ENCODE measurements at places on chromosomes 3 and 15.
A peak's percentile ranks its signal among the peaks of the same experiment; 100 is the strongest.

DNA sequence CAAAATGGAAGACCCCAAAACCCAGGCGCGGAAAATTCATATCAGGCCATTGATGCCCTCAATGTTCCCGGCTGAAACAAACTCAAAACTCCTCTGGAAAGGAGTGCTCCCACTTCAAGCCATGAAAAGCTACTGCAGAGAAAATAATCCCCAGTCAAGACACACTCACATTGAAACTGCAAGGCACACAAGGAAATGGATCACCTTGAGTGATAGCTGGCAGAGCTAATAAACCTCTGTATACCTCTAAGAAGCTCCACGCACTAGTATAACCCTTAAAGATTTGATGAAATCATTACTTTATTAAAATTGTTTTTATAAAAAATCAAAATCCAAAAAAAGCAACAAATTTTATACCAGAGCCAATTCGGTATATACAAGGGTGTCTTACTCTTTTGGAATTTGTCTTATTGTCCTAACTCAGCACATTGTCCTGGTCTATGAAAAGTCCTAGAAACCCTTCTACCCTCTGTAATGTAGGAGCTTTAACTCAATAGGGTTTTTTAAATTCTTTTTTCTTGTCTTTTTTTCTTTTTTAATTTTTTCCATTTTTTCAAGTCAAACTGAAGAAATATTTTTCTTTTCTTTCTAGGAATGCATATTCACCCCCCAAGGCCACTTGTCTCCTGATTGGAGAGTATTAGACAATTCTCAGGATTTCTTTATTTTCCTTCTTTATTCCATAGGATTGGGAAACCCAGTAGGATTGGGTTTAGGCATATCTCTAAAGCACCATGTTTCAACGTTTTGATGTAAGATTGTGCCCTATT lies 8.5 kb downstream of the CCR5AS start:
- DNase-seq: no peak

DNA sequence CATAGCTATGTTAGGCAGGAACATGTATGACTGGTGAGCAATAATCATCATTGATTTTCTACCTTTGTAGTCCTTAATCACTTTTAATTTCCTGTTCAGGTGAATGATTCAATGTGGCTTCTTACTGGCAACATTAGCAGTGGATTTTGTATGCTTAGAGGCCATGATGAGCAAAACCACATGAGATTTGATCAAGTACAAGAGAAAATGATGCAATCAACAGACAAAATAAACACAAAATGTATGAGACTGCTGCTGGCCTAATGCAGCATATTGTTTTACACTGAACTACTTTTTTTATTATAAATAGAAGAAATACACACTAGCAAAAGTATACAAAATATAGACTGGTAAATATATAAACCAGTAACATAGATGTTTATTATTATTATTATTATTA lies 47.5 kb upstream of the SI start:
- DNase-seq: no peak

- DNase-seq: no peak
These were observed 5.3 kb downstream of the PLA2G4D start for GRCh38 chr15:42088801-42089640.

- DNase-seq: no peak
These were observed 124.5 kb downstream of the PEAK1 start for GRCh38 chr15:77295446-77295845.

GRCh38 chr15:99121207-99121606 lies 16.3 kb downstream of the SYNM start:
- DNase-seq: no peak

- DNase-seq: no peak
These were observed 44.0 kb downstream of the EIF4E3 start for GRCh38 chr3:71681224-71681668.

DNA sequence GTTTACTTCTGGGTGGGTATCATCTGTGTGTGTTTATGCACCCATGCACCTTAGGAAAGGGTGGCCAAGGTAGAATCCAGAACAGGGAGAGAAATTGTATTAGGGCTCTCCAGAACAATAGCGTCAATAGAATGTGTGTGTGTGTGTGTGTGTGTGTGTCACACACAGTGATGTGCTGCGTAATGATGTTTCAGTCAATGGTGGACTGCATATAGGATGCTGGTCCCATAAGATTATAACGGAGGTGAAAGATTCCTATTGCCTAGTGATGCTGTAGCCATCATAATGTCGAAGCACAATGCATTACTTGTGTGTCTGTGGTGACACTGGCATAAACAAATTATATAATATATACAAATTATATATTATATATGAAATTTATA lies 69.3 kb upstream of the PRR23C start:
- no peak for DNase-seq

GRCh38 chr3:18369551-18370185 lies 55.5 kb downstream of the SATB1 start:
- DNase-seq: peak; percentile 84

DNA sequence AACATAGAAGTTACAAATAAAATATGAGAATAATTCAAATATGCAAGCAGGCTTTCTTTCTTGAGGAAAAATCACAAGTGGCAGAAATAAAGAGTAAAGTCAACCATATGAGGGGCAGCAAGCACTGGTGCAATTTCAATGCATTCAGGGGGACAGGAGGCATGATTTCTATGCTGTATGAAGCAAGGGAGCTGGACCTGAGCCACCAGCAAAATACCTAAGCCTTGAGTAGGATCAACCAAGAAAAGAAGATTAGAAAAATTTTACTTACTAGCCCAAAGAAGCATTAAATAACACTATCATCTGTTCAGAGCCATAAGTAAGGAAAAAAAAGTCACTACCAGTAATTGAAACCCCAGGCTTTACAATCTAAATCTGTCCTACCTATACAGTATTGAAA lies 6.3 kb downstream of the ADGRG7 start:
- no peak for DNase-seq

GRCh38 chr15:90300541-90300940 lies 35.1 kb downstream of the NGRN start:
- DNase-seq: no peak

DNA sequence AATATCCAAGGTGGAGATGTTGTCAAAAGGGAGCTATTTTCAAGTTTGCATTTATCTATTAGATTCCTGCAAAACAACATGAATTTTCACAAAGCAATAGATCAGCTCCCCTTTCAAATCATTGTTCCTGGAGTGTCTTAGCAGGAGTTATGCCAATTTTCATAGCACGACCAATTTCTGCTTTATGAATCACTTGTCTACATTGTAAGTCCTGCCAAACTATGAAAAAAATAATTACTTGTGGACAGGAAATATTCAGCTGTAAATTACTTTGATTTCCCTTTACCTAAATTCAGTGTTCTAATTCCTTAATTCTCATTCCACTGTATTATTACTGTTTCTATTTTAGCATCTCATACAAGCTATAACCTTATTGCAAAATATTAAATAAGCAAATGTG lies 1289.6 kb downstream of the NSUN3 start:
- no peak for DNase-seq

- DNase-seq: no peak
These were observed 100.0 kb downstream of the LPP start for GRCh38 chr3:188253800-188254452.

DNA sequence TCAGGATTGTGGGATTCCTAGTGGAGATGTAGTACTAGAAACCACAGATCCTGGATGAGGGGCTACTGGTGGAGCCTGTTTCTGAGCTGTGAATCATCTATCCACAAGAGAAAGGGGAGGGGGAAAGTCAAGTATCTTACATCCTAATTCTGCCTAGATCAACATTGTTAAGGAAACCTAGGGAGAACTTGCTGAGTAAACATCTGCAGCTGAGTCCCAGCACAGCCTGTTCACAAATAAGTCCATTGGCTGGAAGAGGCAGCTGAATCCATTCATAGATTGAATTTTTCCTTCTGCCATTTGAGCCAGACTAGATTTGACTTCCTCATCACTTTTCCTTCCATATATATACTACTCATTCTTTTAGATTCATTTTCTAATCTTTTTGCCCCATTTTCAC lies 460.5 kb downstream of the TUSC7 start:
- no peak for DNase-seq

- DNase-seq: no peak
These were observed 2.5 kb upstream of the NLGN1 start for GRCh38 chr3:173395073-173395411.

DNA sequence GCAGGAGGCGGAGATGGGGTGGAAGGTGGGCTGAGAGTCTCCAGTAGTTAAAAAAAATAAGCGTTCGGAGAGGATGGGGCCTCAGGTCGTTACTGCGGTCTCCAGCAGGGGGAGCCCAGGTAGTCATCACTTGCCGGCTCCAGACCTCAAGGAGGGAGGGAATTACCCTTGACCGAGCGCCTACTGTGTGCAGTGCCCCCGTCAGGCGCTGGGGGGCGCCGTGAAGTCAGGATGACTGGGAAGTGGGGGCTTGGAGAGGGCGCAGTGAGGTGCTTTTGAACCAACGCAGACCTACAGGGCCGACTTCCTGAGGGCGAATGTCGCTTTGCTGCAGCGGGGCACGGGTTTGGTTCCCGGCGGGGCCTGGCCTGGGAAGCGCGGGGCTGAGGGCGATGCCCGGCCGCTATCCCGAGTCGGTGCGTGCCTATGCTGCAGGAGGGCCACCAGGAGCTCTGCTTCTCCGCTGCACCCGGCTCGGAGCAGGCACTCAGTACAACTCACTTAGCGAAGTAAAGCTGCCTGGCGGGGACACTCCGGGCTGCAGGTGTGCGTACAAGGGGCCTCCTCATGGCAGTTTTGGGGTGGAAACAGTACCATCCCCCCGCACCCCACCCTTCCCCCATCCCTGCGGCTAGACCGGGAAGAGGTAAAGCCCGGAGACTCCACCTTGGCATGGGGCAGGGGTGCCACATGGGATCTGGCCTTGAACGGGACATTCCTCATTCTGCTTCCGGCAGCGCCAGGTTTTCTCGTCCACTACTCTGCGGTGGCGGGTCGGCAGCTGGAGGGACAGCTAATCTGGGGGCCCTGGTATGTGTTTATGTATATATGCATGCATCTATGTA lies 79.8 kb downstream of the RHCG start:
- peak; percentile 39 for DNase-seq

DNA sequence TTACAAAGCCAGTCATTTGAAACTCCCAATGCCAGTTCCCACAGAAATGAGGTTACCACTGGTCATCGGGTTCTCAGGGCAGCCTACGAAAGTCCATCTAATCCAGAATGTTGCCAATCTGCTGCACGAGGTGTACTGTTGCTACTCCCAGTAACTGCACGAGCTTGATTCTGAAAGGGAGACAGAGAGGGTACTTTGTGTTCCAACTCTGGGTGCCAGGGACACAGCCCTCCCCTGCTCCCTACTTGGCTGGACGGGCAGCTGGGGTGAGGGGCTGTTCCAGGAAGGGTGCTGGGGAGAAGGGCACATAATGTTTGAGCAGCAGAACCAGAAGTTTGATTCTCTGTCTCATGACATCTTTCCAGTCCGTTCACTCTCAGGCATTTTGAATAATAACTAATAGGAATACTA lies 27.1 kb upstream of the OSBPL11 start:
- no peak for DNase-seq

DNA sequence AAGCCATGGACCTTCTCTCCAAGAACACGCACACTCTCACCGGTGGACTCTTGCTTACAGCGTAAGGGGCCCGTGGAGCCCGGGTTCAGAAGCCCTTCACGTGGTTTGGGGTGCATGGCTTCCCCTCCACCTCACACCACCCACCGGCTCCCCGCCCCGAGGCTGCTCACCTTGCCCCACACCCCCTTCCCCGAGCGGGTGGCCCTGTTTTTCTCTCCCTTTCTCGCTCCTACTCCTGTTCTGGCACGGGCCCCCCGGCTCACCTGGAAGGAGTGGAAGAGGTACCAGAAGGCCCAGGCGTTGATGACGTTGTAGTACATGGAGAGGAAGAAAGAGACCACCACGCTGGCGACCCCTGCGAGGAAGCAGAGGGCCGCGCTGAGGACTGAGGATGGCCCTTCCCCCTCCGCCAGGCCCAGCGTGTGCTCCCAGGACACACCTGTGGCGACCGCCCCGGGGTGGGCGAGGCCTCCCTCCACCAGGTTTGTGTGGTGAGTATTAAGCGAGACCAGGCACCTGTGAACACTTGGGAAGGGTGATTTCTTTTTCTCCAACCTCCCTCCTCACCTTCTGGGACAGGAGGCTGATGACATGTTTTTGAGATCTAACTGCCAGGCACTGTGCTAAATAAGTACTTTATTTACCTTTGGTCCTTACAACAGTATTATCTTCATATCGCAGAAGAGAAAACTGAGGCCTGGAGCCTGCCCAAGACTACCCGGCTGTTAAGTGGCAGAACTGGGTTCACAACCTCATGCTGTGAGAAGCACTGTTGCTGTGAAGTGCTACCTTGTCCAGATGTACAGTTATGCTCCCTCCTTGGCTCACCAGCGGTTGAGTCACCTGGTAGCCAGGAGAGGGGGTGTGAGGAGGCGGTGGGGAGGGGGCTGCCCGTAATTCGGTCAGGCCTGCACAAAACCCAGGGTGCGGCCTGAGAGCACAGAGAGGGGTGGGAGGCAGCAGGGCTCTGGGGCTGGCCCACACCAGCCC lies 16.3 kb downstream of the SLC6A20 start:
- DNase-seq: no peak

DNA sequence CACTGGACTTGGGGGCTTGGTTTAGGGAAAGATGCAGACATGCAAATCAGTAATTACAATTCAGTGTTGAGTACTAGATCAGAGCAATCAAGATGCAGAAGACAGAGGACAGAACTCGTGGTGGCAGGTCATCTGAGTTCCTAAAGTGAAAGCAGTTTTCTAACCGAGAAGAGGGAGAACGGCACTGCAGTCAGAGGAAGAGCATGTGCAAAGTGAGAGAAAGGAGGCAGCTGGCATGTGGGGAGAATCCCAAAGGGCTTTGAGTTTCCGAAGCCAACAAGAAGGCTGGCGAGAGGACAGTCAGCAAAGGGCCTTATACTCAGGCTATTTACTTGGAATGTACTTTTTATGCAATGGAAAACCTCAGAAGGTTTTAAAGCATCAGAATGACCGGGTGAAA lies 87.0 kb downstream of the ANP32A start:
- no peak for DNase-seq

DNA sequence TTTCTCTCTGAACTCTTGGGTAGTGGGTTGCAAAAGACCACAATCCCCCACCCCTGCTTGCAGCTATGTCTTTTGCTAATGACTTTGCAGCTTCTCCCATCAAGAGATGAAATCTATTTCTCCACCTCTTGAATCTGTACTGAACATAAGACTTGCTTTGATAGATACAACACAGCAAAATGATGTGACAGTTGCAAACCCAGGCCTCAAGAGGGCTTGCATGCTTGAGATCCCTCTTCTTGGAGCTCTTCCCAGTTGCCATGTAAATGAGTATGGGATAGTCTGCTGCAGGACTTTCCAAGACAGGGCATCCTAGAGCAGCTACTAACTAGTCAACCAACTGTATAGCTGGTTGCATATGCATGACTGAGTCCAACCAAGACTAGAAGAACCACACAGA lies 783.6 kb downstream of the PDCD6IP start:
- DNase-seq: no peak

GRCh38 chr15:78663703-78664102 lies 22.7 kb upstream of the CHRNB4 start:
- DNase-seq: no peak

- DNase-seq: no peak
These were observed 82.3 kb downstream of the CHSY1 start for GRCh38 chr15:101169495-101170071.
